ENCODE measurements at places on chromosomes 3 and 15.

DNA sequence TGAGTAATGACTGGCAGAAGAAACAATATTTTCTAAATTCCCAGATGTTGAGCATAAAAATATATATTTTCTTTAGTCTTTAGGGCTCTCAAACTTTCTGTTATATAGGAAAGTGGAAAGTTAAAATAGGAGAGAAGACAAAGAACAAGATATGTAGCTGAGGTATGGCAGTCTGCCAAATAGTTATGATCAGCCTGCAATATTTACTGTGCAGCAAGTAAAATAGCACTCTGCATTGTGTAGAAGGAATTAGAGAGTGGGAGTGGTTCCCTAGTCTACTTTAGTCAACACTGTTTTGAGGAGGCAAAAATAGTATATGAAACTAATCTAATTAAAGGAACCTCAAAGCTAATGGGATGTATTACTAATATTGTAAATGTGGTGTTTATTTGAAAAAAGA is 978.1 kb upstream of the ALCAM start:
- DNase-seq = no peak

DNA sequence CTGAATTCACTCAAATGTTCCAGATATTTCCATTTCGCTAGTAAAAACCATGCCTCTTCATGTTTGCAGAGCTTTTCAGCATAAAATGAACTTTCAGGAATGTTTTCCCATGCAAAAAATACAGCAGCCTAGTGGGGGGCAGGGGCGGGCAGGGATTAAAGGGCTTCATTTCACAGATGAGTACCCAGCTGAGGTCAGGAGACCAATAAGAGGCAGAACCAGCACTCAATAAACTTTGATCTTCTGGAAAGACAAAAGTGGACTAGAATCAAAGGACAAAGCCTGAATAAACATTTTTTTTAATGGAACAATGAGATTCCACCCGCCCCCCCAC is 8.0 kb downstream of the KLHL25 start:
- DNase-seq = no peak

GRCh38 chr3:31472479-31473390 is 60.0 kb upstream of the STT3B start:
- no peak for DNase-seq

DNA sequence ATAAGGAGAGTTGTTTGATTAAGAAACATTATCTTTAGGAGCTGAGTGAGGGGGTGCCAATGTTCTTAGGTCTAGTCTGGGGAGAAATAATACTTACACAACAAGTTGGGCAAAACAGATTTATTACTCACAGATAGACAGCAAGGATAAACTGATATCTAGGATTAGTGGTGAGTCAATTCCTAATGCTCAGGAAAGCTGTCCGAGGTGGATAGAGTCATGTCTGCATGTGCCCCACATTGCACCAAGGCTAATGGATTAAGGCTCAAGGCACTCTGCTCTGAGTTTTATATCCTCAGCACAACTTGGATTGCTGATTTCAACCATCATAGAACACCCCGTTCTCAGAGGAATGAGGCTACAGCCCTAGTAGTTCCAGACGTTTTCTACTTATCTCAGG is 1042.3 kb downstream of the OTOL1 start:
- no peak for DNase-seq

- no peak for DNase-seq
Measured at GRCh38 chr3:72595376-72595775, 252.9 kb downstream of the SHQ1 start.

DNA sequence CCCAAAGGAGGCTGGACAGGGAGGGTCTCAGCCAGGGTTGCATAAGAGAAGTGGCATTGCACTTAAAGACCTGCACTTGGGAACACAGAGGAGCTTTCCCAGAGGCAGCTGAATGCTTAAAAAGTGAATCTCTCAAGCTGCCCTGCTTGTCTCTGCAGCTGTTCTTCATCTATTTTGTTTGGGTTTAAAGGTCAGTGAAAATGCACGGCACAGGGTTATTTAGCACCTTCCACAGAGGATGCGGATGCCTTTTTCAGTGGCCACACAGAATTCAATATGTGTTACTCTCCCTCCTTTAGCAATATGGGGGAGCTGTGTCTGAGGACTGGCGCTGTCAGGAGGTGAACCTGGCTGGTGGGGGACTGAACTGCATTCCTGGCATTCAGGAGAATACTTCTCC is 22.7 kb upstream of the CTNNB1 start:
- no peak for DNase-seq

- DNase-seq = no peak
Measured at GRCh38 chr3:56930706-56931105, 129.0 kb upstream of the ARHGEF3 start.

DNA sequence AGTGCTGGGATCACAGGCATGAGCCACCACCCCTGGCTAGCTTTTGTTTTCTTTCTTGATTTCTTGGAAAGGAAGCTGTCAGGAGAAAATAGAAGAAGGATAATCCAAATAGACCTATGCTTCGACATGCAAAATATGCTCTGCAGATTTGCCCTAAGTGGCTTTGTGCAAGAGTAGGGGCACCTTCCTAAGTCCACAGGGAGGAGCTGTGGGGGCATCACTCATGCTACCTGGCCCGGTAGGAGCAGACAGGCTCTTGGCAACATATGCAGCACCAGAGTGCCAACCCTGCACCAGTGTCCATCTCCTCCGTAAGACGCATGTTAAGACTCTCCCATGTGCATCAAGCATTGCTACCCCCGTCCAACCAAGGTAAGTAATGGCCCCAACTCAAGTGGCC is 190.7 kb upstream of the UBE2E1 start:
- no peak for DNase-seq

- DNase-seq = no peak
Measured at GRCh38 chr3:125045965-125046364, 9.8 kb downstream of the HEG1 start.

DNA sequence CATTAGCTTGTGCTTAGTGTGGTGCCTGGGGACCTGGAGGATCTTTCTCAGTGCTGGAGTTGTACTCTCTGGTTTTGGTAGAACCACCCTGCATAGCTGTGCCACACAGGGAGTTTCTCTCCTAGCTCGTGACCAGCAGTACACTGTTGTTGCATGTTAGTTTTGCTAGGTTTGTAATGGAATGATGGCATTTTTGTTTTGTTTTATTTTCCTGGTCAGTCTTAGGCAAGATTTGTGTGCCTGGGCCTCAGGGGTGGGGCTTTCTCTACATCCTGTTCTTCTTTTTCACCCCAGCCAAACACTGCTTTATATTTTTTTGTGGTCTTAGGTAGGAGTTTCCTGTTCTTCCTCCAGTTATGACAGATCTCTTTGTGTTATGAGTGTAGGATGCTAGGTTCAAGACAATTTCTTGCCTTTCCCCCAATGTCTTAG is 534.5 kb upstream of the KCNMB2 start:
- DNase-seq = no peak

- DNase-seq = peak; percentile 78
Measured at GRCh38 chr3:48656061-48656840, 6.4 kb downstream of the CELSR3 start.

DNA sequence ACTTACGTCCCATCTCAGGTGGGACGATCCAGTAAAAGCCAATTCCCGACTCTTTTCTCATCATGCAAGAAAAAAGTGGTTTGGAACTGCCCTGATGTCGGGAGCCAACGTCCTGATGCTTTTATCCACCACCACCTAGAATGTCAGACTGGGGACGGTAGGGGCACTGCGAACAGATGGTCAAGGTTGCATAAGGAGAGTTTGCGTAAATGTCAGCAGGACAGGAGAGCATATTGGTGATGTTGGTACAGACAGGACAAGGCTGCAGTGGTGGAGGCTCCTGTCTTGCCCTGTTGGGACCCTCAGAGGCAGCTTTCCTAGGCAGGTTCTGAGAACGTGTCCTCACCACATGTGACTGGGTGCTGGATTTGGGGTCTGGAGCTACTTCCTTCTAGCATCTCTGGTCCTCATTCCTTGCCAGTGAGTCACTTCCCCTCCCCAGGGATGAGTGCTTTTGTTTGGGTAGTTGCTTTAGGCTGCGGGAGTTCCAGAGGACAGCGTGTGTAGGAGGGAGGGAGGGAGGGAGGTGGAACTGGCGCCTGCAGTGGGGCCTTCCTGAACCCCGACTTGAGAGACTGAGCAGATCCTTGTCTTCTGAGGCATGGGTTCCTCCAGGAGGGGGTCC is 21.0 kb downstream of the THSD4 start:
- DNase-seq = no peak

- no peak for DNase-seq
Measured at GRCh38 chr15:29765234-29765841, 56.9 kb downstream of the TJP1 start.

DNA sequence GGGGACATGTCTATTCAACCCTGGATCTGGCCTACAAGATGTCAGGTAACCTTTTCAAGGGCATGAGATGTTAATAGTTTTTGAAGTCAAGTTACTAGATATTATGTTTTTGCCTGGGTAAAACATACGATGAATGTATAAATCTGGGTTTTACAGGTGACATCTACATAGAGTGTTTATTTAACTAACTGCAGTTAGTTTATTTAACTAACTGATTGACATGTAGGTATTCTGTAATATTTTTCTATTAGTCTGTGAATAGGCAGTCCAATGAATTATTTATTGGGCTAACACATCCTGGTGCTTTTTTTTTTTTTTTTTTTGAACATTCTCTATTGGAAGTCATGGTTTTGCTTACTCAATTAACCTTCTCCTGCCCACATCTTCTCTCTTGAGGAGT is 38.7 kb upstream of the TNIK start:
- no peak for DNase-seq

DNA sequence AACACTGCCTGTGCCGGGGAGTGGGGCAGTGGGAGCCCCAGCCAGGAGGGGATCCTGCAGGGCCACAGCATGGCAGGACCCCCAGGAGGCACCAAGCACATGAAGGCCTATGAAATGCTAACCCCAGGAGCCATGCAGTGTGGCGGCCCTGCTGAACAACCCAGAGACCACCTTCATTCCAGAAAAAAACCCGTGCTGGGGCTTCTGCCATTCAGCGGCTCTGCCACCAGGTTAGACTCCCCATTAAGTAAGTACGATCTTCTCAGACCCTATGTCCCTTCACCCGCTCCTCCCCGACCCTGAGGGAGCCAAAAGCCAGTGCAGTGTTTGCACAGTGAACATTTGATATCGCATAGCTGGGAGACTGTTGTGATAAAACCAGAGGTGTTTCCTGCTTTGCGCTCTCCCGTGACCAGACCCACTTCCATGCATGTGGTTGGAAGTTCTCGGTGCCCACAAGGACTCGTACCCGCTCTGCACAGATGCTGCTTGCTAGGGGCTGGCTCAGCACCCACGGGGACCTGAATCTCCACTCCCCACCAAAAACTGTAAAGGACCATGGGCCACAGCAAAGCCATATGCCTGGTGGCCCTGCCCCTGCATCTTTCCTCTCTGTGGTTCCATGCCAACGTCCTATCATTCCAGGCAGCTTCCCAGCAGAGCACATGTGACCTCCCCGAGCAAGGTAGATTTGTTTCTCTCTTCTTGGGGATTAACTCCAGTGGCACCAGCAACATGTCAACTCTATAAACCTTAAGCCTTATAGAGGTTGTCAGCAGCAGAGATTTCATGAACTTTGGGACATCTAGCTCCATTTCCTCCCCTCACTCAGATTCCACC is 5.3 kb downstream of the PLA2G4D start:
- DNase-seq = no peak

GRCh38 chr3:128068156-128068620 is 16.0 kb downstream of the SEC61A1 start:
- DNase-seq = no peak

- no peak for DNase-seq
Measured at GRCh38 chr3:194974468-194975135, 288.9 kb downstream of the FAM43A start.

GRCh38 chr15:64112073-64112772 is 16.4 kb downstream of the SNX1 start:
- DNase-seq = no peak

- DNase-seq = no peak
Measured at GRCh38 chr15:86165265-86166211, 85.9 kb downstream of the AGBL1 start.

DNA sequence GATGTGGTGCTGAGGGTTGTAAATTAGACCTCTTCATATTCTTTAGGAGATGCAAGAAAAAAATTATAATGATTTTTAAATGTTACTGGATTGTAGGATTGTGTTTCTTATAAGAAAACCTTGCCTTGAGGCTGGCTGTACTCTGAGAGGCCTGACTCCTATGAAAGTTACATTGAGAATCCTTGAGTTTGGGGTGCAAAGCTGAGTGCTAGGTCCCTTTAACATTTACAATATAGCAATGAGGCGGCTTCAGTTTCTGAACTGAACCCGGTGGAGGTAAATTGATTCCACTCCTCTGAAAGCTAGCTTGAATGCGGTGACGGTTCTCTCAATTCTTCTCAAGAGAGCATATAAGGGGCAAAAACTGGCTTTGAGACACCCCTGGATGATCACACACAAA is at the start of gene TMPRSS7:
TMPRSS7 (plus strand) TSS at position 301 of the 400 bp plus-strand sequence. CDS start 110 bp downstream, outside the sequence.
- DNase-seq = no peak

DNA sequence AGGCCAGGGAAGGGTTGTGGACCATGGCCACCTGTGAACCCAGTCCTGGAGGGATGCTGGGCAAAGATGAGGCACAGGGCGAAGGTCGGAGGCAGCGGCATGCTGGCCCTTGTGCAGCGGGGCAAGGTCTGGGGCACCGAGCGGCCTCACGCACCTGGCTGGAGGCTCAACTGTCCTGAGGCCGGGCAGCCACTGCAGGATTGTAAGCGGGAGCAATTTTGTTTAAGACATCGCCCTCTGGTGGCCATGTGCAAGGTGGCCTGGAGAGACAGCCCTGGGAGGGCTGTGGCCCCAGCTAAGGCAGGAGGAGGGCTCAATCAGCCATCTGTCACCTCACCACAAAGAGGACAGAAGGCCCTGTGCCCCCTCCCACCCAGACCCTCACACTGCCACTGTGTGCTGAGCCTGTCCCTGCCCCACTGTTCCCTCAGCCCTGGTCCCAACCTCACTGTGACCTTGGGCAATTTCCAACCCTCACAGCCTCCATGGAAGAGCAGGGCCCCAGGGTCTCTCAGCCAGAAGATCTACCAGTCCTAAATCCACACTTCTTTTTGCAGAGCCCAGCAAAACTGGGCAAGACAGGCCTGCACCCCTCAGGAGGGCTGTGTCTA is 46.2 kb downstream of the TPRA1 start:
- peak; percentile 32 for DNase-seq

DNA sequence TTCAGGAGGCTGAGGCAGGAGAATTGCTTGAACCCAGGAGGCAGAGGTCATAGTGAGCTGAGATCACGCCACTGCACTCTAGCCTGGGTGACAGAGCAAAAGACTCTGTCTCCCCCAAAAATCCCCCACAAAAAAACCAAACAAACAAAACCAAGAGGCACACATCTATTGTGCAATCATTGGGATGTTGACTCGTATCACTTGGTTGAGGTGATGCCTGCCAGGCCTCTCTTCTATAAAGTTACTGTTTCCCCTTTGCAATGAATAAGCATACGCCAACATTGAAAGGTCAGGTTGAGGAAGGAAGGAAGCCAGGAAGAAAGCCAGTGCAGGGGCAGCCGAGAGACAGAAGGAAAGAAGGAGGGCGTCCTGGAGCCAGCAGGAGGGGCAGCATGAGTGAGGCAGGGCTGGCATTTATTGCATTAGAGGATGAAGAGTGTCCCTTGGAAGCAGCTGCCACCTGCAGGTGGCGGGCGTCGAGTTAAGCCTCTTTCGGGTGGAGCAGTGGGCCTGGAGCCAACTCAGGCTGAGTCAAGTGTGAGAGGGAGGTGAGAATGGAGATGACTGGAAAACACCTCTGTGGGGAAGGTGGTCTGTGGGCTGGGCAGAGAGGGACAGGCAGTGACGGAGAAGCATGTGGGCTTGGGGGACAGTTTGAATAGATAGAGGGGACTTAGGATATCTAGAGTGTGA is 8.3 kb upstream of the CSPG4 start:
- no peak for DNase-seq

GRCh38 chr3:65070968-65071367 is 383.2 kb upstream of the ADAMTS9 start:
- DNase-seq = no peak

GRCh38 chr3:78260388-78260787 is 1220.5 kb downstream of the ROBO2 start:
- DNase-seq = no peak

GRCh38 chr3:37155782-37156181 is 18.6 kb downstream of the LRRFIP2 start:
- no peak for DNase-seq

Data from stimulated activated CD8-positive, alpha-beta memory T cell treated with anti-CD3 and anti-CD28 coated beads, Interleukin-4, amount 100 ng/mL, for 4 hours (primary cell).